ENCODE measurements at places on chromosomes 7 and 10. TPM values are rescaled to one million over a fixed set of nuclear protein-coding genes. Genes with fewer than 3 reads are reported as not detected.
A peak's percentile ranks its signal among the peaks of the same experiment; 100 is the strongest.

The SLC18A3 gene
- total RNA-seq, result not detected

GRCh38 chr10:61606959-61607907 is 55.5 kb upstream of the CABCOCO1 start:
- DNase-seq, result peak; percentile 38

DNA sequence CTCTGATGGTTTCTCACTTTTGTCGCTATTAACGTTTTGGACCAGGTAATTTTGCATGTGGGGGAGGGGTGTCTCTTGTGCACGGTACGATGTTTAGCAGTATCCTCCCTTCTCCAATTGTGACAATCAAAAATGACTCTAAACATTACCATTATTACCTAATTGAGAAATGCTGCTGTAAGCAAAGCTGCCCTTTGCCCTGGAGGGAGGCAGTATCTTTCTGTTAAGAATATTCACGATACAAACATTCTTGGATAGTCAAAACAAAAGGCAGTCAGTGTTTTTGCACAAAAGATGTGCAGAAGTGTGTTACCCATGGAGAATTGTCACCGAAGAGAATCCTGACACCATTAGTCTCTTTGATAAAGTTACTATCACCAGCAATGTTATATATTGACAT is 9.6 kb downstream of the MALSU1 start:
- DNase-seq, result no peak

DNA sequence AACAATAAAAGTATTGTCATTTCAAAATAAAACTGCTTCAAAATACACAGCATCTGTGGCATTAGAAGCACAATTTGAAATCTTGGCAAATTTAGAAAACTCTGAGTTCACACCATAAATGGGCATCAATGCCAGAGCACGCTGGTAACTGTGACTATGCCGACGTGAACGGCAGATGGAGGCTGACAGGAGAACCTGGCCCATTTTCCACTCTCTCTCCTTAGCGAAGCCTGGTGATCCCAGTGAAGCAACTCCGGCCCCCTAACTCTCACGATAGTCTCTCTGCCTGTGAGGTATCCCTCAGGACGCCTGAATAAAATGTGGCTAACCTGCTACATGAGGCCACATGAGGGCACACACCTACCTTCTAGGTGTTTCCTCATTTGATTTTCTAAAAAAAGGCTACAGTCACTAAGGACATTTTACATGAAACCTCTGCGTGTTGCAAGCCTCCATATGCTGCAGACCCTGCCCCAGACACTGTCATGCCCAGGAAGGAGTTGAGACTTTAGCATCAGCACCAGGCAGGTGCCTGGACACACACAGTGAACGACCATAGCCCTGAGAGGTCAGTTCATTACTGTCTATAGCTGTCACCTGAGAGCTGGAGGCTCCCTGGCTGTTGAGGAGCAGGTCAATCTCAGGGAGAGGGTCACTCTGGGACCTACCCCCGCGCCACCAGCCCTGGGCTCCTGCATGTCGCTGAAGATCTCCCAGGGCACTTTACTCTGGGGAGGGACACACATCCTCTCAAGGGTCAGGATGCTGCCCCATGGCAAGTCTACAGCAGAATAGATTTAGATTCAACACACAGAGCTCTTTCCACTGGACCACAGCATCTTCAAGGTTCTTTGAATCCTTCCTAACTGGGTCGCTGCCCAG is 62.9 kb upstream of the CAMK2B start:
- no peak for DNase-seq

DNA sequence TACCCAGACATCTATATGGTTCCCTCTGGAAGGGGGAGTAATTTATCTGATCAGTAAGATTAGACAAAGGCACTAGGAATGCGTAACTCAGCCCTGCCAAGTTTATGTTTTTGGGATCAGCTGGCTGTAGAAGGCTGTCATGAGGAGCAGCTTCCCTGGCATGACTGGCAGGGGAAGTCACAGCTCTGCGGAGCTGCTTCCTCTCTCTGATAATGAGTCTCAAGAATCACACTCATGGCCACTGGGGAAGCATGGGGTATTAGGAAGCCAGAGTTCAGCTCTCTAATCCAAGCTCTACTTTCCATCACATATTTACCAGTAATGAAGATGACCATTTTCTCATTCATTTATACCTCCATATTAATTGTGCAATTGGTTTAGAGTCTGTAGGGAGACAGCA is 758.9 kb downstream of the GRM8 start:
- DNase-seq, result no peak

DNA sequence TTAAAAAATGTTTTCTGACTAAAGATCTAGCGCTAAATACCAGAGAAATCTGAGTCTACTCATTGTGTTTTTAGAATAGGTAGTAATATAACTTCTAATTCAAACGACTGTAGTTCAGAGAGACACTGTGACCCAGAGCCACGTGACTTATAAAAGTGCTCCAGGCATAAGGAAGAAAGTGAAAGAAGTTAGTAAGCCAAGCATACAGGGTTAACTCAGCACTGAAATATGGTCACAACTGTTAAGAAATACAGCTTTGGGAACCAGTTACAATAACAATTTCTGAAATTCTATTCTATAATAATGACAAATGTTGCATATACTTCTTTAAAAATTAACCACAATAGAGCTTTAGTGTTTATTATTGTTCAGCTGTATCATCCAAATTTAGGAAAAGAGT is 119.1 kb downstream of the TFEC start:
- peak; percentile 10 for DNase-seq

The TMEM196 gene
- not detected for total RNA-seq

The CALCR gene
- not detected for total RNA-seq

GRCh38 chr7:117950601-117951260 is 77.5 kb upstream of the CTTNBP2 start:
- DNase-seq, result no peak

DNA sequence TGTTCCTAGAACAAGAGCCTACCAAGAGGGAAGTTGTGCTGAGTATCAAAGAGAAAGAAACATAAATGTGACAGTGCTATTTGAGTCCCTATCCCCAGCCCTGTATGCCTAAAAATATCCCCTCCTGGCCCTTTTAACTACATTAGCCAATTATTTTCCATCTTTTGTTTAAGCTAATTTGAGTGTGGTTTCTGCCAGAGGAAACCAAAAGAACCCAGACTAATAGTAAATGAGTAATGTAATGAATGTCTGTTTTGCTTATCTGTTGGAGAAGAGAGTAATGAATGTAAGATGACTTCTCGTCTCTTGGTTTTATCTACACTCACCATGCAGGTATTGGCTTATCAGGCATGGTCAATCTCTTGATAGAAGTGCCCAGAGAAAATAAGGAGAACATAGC is 134.4 kb upstream of the CDK1 start:
- DNase-seq, result no peak

GRCh38 chr7:130222-130572 is 62.2 kb upstream of the FAM20C start:
- DNase-seq, result no peak

The TFPI2 gene
- 97.3 TPM for total RNA-seq

The FKBP9 gene
- 831 TPM for total RNA-seq

- no peak for DNase-seq
These were observed 31.5 kb upstream of the CFAP46 start for GRCh38 chr10:132973903-132974241.

GRCh38 chr7:79298145-79298760 is 155.2 kb downstream of the MAGI2 start:
- peak; percentile 85 for DNase-seq

- no peak for DNase-seq
These were observed 82.4 kb downstream of the DLG5 start for GRCh38 chr10:77844177-77844576.

- DNase-seq, result no peak
These were observed 7.4 kb upstream of the NRCAM start for GRCh38 chr7:108463613-108464012.

DNA sequence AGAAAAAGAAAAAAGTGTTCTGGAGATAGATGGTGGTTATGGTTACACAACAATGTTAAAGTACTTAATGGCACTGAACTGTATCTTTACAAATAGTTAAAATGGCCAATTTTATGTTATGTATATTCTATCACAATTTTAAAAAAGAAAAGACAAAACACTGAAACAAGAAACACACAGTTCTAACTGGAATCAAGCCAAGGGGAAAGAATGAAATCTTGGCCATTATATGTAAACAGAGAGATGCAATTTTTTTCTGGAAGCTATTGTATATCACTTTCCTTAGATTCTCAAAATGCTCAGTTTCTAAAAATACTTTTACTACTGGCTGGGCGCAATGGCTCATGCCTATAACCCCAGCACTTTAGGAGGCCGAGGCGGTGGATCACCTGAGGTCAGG is 4.1 kb downstream of the COA1 start:
- DNase-seq, result no peak

- no peak for DNase-seq
These were observed 30.5 kb downstream of the CREB5 start for GRCh38 chr7:28442540-28443420.

The WIPF3 gene
- total RNA-seq, result not detected

DNA sequence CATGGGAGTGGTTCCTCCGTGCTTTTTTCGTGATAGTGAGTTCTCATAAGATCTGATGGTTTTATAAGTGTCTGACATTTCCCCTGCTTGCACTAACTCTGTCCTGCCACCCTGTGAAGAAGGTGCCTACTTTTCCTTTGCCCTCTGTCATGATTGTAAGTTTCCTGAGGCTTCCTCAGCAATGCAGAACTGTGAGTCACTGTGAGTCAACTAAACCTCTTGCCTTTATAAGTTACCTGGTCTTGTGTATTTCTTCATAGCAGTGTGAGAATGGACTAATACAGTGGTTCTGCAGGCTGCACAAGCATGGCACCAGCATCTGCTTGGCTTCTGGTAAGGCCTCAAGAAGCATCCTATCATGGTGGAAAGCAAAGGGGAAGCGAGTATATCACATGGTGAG is 1144.6 kb downstream of the SORCS3 start:
- DNase-seq, result no peak

DNA sequence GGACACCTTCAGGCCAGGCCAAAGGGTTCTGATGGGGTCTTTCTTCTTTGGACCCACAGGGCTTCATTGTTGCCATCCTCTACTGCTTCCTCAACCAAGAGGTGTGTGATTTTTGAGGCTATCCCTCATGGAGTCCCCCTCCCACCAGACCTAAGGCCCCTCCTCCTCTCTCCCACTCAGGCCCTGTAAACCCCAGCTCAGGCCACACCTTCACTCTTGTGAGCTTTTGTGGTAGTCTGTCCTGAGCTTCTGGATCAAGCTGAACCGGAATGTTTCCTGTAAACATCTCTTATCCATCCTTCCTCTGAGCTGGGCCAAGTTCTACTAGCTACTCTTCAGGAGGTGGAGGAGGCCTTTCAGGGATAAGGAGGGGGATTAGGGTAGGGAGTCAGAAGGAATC is 13.5 kb downstream of the GHRHR start:
- no peak for DNase-seq

DNA sequence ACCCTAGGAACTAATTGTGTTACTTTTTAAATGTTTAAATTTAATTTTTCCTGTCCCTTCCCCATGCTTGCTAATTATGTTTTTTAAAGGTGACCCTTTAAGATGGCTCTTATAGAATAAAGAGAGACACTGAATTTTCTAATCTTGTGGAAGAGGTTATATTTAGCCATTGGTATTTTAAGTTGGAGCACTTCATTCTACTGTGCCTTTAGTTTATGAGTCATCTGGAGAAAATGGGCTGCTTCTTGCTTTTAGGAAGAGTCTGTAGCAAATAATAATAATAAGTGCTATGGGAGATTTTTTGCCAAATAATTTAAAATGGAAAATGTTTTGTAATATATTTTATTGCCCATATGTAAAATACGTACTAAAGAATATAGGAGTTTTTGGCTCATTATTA is 139.7 kb downstream of the ADK start:
- peak; percentile 86 for DNase-seq

DNA sequence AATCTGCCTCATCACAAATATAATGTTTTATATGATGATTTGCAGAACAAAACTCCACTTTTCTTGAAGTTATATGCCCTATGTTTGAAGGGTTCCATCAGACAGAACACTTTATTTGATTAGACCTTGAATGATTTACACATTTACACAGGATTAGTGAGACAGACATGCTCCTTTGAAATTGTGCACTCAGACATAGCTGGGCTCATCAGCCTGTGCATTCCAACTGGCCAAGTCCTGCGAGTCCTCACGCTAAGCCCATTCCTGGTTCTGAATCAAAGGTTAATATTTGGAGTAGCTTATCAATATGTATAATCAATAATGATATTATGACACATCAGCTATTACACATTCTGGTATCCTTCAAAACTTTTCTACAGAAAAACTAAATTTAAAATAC is 173.6 kb downstream of the MBL2 start:
- DNase-seq, result no peak

DNA sequence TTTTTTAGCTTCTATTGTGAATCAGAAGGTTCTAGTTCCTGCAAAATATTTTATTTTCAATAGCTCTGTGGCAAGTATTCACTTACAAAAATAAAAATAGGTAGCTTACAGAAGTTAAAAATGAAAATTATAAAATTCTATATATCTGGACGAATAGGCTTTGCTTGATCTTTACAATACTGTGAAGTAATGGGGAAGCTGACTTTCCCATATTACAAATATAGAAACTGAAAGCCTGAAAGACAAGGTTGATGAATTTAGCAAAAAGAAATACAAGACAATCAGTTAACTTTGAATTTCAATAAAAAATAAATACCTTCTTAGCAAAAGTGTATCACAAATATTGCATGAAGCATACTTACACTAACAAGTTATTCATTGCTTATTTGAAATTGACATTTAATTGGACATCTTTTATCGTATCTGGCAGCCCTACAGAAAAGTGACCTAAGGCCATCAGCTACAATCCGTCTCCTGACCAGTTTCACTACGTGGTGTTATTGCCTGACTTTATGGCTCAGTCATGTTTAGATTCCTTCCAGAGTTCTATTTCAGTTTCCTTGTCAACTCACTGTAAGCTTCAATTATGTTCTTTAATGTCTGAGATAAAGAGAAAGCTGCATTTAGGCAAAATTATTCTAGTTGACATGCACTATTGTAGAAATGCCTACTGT is 310.5 kb upstream of the HGF start:
- DNase-seq, result peak; percentile 37
